Stimulated activated CD4-positive, alpha-beta T cell treated with anti-CD3 and anti-CD28 coated beads, Interleukin-15, amount 100 ng/mL, for 24 hours (primary cell): ENCODE measurements at places on chromosomes 7 and 10.

DNA sequence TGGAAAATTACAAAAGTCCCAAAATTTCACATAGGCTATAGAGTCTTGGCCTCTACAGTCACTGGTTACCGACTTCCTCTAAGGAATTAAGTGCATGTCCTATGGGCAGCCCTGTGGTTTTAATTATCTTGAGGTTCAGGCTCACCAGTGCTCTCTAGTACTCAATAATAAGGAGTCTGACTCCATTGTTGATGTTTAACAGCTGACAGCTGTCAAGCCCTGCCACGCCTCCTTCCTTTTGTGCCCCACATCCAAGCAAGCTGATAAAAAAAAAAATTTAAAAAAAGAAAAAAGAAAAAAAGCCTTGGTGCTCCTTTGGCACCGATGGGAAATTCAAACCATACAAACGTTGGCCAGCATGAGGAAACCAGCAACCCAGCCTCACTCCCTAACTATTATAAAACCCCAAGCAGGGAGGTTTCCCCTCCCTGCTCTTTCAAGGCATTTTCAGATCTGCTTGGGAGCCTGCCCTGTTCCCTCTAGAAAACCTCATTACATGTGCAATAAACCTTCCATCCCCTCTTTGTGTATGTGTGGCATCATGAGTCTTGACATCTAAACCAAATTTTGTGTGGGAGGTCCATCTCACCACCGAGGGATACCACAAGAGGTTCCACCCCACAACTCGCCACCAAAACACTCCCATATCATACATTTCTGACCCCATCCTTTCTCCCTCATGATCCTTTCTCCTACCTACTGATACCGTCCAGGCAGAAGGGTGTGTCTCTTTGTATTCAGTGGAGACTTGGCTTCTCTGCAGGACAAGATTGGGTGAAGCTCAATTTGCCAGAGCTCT lies 70.9 kb upstream of the CCDC71L start:
- no peak for DNase-seq

DNA sequence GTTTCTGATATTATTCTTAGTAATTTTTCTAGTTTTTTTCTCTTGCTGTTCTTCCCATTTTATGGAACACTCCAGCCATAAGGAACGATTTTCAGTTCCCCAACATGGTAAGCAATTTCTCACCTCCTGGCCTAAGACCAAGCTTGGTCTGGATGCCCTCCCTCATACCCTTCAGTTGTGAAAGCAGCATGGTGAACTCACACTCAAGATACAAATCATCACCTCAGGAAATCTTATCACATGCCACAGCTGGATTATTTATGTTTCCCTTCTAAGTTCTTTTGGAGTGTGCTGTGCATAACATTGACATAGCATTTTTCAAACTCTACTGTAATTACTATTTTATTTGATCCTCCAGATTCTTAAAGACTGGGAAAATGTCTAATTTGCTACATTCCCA lies 216.6 kb downstream of the AGMO start:
- DNase-seq = no peak

- no peak for DNase-seq
Observed at GRCh38 chr10:118062798-118063238, 16.1 kb upstream of the RAB11FIP2 start.

DNA sequence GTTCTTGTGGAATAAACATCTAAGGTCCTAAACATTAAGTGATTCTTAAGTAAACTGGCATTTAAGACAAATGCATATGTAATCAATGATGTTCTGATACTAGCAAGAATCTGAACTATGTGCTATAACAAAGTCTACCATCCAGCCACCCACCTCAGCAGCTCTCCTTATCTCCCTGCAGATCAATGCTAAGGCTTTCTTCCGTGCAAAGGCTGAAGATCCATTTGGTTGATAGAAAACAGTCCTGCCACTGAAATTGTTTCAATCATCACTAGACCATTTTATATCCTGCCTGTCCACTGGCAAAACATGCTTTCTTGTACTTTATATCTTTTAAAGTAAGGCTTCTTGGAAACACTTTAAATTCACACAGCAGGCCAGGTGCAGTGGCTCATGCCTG lies 6.3 kb upstream of the SMKR1 start:
- DNase-seq = no peak

- no peak for DNase-seq
Observed at GRCh38 chr10:84012831-84013458, 126.4 kb upstream of the GHITM start.
